CD4-positive, alpha-beta T cell treated with Interferon alpha-2 for 1 hour (primary cell): ENCODE measurements at places on chromosomes 12 and 14.

GRCh38 chr12:103441437-103442181 lies 54.2 kb downstream of the C12orf42 start:
- peak; percentile 58 for DNase-seq

- no peak for DNase-seq
These were observed 292.4 kb upstream of the SEL1L start for GRCh38 chr14:81826081-81826480.

DNA sequence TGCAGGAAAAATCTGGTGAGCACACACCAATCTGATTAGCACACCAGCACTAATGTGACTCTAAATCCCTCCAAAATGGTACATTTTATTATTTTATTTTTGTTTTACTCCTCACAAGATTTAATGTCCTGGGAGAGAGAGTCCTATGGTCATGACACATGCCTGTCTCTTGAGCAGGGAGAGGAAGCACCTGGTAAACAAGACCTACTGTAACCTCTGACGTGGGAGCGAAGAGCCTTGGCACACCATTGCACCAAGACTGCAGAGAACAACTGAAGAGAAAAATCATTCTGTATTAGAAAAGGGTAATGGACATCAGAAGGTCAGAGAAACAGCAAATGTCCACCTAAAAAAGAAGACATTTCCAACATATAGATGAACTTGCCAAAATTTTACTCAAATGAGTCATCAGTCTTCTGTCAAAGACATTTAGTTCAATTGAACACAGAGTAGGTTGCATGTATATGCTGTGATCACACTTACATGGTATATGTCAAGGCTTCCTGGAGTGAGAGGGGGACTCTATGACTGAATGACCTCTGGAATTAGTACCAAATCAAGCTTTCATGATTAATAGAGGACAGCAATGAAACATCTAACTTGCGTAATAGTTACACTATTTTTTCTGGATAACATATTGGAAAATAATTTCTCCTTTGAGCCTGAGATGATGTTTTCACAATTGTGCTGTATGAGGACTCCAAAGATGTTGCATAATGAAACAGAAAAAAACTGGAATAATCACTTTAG lies 186.9 kb upstream of the FLRT2 start:
- no peak for DNase-seq

DNA sequence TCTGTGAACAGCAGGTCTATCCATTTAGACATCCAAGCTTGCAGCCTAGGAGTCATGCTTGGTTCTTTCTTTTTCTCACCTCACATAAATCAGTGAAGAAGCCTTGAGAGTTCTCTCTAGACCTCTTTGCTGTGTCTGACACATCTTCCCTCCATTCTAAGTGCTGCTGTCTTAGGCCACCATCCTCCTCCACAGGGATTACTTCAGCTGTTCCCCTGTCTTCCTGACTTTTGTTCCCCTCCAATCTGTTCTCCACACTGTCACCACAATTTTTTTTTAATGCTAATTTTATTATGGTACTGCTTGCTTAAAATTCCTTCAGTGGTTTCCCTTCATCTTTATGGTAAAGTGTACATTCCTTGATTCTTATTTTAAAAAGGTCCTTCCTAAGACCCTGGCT lies 71.8 kb downstream of the DERA start:
- no peak for DNase-seq

GRCh38 chr12:12069821-12070548 lies 754 bp upstream of the BCL2L14 start:
- DNase-seq, result no peak

DNA sequence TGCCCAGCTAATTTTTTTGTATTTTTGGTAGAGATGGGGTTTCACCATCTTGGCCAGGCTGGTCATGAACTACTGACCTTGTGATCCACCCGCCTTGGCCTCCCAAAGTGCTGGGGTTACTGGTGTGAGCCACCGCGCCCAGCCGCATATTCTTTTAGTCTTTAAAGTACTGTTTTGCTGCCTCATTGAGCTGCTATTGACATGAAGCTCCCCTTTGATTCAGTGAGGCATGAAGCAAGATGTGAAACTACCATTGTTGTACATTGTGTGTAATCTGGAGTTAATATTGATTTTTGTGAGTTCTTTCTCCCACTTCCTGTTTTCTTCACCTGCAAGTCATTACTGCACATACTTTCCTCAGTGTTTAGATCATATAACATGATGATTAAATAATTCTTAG lies 80.8 kb downstream of the MNAT1 start:
- no peak for DNase-seq

DNA sequence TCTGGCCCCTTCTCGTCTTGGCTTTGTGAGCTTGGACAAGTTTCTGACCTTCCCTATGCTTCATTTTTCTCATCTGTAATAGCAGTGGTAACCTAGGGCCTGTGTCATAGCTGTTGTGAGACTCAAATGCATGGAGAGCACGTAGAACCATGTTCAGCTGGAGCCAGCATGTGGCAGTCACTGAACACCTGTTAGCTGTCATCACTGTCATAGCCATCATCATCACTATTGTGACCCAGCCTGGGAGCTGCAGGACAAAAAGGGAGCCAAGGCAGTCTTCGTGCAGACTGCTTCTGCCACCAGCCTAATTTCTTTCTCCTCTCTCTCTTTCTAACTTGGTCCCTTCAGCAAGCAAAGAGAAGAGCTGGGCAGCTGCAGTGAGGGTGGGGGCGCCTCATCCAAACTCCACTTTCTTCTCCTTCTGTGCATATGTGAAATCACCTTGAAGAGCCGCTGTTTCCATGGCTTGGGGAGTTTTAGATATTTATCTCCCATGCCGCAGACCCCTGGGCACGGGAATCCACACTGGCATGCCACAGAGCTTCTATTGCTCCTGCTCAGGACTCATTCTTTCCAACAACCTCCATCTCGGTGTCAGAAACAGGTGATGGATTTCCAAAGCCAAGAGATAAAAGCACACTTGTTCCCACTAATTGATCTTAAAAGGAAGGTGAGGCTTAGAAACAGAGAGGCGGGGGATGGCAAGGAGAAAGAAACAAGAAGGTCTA lies 87.0 kb downstream of the SRRM4 start:
- DNase-seq, result no peak

- DNase-seq, result no peak
These were observed 10.7 kb upstream of the KRT82 start for GRCh38 chr12:52416795-52417194.

GRCh38 chr14:33229269-33229929 lies 290.7 kb downstream of the NPAS3 start:
- no peak for DNase-seq

- DNase-seq, result peak; percentile 52
These were observed 58.9 kb upstream of the EEA1 start for GRCh38 chr12:92987846-92988621.

GRCh38 chr14:67602076-67602475 lies 2.0 kb upstream of the PIGH start:
- no peak for DNase-seq

DNA sequence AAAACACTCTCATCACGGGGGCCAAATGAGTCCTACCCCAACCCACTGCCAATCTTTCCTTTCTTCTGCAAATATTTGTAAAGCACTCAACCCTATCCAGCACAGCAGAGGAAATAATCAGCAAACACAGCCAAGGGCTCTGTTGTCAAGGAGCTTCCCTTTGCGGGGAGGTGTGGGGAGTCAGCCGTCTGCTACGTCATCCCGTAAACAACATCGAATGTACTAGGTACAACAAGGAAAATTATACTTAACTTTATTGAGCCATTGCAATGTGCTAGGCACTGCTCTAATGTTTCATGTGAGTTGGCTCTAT lies 22.8 kb downstream of the TMEM63C start:
- no peak for DNase-seq

DNA sequence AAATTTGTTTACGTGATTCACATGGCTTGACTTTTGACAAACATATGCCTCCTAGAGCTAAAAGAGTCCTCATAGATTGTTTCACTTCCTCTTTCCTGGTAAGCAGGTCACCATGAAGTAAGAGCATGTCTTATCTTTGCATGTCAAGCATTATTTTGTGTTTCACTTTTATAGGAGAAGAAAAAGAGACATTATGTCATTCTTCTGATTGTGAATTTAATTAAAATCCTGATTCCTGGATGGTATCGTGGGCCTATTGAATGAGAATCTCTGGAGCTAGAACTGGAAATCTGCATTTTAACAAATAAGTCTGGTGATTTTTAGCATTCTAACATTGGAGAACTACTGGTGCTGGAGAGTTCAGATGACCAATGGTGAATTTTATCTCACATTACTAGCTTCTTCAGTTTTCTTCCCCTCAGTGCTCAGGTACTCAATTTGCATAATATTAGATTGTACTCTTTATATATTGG lies 218.6 kb upstream of the ATP2B1 start:
- DNase-seq, result peak; percentile 46

DNA sequence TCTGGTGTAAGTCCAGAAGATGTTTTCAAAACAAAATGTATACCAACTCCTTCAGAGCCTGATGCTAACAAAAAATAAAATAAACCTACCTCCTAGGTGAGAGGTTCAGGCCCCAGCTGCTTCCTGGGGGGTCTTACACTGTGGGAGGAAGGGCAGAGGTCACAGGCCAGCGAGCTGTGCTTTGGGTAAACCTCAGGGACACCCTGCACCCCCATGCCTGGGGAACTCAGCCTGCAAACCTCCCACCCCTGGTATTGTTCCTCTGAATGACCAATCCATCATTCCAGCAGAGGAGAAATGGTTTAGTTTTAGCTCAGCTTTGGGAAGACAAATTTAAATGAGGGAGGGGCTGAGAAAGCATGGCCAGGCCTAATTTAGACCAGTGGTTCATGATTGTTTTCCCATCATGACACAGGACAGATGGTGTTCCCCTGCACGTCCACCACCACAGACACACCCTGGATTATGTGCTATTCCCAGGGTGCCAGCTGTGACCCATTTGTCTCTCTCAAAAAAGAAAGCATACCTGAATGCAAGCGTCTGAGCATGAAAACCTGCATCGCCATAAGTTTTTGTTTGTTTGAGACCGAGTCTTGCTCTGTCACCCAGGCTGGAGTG lies 14.5 kb upstream of the TFCP2 start:
- DNase-seq, result no peak

DNA sequence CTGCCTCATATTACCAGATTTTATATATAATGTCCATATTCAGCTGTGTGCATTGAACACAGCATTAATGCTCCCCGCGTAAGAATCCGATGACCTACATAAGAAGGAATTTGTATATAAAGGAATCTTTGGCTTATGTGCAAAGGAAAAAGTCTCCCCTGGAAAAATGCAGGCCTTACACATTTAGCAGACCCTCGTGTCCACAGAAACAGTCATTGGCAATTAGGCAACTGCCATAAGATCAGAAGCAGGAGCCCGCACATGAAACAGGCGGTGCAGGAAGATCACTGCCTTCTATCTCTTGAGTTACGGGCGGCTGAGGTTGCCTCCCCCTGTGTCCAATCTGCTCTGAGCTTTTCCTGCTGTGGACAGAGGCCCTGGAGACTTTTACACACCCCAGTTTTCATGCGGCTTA lies 63.2 kb upstream of the RFX4 start:
- DNase-seq, result no peak
